ENCODE measurements at places on chromosomes 1 and 21. TPM values are rescaled to one million over a fixed set of nuclear protein-coding genes. Genes with fewer than 3 reads are reported as not detected.

DNA sequence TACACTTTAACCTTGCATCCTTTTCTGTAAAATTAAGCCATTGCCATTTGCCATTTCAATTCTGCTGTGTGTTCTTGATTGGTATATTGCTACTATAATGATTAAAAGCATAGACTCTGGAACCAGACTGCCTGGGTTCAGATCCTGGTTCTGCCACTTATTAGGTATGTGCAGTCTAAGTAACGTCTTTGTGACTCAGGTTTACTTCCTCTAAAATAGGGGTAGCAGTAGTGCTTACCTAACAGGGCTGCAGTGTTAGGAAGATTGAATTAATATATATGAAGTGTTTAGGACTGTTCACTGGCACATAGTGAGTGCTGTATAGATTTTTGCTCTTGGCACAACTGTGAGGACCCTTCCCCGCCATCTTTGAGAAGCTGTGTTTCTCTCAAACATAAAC is 4.4 kb downstream of the CDC42 start:
- DNase-seq = no peak

PIGM gene
- total RNA-seq = 2.9 TPM

PCP4 gene
- total RNA-seq = not detected

GRCh38 chr21:37483776-37484175 is 117.2 kb downstream of the DYRK1A start:
- no peak for DNase-seq

- no peak for DNase-seq
Observed at GRCh38 chr1:53693339-53693738, 45.6 kb downstream of the GLIS1 start.

DNA sequence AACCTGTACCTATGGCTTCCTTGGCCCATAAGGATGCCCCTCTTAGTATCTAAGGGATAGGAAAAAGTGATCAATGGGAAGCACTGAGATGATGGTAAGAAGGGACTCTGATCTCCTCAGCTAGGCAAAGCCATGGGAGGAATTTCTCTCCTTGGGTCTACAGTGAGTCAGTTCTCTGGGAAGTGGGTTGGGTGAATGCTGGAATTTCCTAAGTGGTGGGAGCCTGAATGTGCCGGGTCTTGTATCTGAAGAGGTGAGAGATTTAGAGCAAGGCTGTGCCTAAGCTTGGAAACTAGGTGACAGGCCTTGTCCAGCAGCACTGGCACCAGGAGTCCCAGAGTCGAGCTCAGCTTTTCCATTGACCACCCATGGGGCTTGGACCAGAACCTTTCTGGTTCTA is 96.3 kb upstream of the SLC2A1 start:
- DNase-seq = no peak

GRCh38 chr1:117308311-117308916 is 58.8 kb upstream of the MAN1A2 start:
- no peak for DNase-seq

OBSCN gene
- 0.20 TPM for total RNA-seq

NLRP3 gene
- total RNA-seq = not detected

DNA sequence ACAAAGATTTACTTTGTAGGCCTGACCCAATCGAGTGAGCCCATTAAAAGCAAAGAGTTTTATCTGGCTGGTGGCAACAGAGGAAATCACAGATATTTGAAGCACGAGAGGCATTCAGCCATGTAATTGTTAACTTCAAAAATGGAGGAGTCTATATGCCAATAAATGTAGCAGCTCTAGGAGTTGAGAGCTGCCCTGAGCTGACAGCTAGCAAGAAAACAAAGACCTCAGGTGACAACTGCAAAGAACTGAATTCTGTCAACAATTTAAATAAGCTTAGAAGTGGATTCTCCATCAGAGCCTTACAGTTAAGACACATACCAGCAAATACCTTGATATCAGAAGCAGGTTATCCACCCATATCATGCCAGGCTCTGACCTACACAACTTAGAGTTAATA is 463.1 kb upstream of the NEGR1 start:
- no peak for DNase-seq

DNA sequence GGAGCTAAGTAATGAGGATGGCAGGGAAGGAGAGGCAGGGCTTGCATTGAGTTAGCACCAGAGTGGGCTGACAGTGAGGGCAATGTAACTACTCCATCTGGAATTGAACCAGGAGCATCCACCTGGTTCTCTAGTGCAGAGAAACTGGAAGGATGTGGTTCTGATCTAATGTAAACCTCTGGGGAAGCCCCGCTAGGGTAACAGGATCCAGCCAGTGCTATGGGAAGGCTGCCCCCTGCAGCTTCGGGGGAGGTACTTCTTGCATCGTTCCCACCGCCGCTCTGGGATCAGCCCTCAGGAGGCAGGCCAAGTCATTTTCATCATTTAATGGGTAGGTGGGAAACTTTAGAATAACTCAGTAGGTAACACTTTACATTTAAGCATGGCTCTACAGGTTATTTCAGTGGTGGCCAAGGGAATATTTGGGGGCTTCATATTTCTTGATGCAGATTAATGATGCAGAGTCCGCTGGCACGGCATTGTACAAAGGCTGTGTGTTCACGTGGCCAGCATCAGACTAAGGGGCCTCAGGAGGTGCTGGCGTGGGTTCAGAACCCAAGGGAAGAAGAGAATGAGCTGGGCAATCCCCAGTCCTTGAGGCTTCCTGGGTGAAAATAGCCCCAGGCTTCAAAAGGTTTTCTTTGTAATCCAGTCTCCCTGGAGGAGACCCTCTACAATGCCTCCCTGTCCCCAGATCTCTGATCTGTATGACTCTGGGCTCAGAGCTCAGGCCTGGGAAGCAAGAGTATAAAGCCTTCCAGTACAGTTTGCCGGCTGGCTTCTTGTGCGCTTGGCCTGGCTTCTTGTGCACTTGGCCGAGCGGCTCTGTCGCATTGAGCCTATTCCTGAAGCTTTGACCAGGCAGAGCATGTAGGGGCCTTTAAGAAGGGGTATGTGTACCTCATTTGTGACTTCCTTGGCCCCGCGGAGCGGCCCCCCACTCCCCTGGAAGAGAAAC is 26.4 kb upstream of the KAZN start:
- DNase-seq = no peak

RBP7 gene
- 2.0 TPM for total RNA-seq

GRCh38 chr1:208054911-208055379 is 144.0 kb upstream of the CD34 start:
- DNase-seq = no peak

- no peak for DNase-seq
Observed at GRCh38 chr1:225426395-225427234, 1.2 kb downstream of the LBR start.

DNA sequence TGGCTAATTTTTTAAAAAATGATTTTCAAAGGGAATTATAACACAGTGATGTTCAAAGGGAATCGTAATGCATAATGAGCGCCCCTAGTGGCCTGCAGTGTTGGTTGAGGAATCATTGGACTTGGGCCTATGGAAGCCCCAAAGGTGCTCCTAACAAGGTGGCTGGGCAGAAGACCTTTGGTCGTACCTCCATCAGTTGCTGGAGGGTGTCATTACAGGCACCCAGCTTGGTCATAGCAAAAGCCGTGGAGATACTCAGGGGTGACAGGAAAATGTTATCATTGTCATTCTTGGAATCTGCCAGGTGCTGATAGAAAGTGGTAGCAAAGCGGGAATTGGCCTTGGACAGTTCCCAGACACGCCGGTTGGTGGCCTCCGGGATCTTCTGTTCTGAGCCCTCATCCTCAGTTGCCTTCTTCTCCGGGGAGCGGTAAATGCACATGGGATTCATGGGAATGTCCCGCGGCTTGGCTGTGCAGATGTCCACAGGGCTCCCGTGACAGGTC is 2.7 kb downstream of the SERPINC1 start:
- peak; percentile 44 for DNase-seq

GRCh38 chr1:109640285-109640865 is 15.5 kb upstream of the GSTM4 start:
- DNase-seq = peak; percentile 52

SELP gene
- not detected for total RNA-seq

DNA sequence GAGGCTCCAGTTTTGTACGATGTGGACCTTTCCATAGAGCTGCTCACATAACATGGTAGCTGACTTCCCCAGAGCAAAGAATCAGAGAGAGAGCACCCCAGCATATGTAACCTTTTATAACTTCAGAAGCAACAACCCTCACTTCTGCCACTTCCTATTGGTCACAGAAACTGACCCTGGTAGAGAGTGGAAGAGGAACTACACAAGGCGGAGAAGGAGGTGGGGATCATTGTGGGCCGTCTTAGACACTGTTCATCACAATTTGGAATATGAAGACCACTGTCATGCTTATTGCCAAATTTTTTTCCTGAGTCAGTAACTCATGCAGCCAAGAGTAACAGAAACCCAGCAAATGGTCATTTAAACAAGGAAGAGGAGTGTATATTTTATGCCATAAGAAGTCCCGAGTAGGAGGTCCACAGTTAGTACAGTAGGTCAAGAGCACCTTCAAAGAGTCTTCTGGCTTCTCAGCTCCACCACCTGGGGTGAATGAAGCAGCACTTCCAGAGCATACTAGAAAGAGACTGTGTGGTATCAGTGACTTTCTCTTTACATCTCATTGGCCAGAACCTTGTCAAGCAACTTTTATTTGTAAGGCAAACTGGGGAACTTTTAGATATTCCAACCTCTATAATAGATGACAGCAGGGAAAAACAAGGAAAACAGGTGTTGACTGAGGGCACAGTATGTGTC is 71.8 kb downstream of the ODF2L start:
- no peak for DNase-seq

RHEX gene
- total RNA-seq = 1.6 TPM

PTGFR gene
- not detected for total RNA-seq

NBPF6 gene
- total RNA-seq = not detected

ATG4C gene
- total RNA-seq = 11.2 TPM

DNA sequence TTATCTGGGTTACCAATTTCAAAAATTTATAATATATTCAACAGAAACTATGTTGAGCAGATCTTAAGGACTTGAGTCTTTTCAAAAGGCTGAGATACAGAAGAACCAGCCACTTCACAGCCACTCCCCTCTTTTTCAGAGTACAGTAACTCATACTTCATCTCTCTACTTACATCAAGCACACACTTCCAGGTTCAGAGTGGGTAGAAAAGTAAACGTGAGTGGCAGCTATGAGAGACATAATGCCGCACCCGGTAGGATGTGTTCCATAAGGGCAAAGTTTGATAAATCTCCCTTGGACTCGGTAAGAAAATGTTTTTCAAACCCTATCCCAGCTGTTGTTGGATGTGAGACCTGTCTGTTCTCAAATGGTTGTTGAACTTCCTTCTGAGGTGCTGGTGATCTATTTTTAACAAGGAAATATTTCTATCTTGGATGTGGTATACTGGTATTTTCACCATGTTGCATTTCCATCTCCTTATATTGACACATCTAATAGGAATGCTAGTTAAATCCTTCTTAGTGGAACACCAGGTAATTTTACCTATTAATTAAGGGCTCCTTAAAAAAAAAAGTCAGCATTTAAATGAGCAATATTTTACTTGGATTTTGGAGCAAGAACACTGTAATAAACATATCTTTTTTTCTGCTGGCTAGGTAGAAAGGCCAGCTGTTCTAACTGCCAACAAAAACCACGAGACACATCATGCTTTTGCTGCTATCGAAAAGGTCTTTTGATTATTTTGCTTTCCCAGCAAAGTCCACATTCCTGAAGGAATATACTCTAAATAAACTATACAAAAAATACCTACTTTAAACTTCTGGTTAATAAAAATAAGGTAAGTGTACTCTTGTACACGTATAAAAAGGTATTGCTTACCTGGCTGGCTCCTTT is 28.2 kb downstream of the CNN3 start:
- no peak for DNase-seq

GRCh38 chr1:31802190-31803150 is 13.4 kb downstream of the SPOCD1 start:
- no peak for DNase-seq

LCE3E gene
- total RNA-seq = not detected

KRTAP19-3 gene
- total RNA-seq = not detected

DNA sequence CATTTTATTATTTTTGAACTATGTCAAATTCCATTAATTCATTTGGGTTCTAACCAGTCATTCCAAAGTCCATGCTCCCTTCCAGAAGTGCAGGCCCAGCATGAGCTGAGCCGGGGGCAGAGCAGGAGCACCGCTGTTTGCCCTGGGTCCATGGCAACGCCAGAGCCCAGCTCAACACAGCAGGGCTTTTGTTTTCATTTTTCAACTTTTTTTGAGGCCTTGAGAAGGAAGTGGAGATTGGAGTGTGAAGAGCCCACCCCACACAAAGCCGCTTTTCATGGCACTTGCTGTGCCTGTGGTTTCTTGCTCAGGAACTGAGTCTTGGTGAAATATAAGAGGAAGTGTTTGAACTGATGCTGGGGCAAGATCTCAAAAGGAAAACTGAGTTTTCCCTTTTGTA is 13.2 kb upstream of the PRMT2 start:
- peak; percentile 94 for DNase-seq

- DNase-seq = no peak
Observed at GRCh38 chr1:70866542-70867264, 180.9 kb downstream of the PTGER3 start.

GRCh38 chr21:28607545-28607944 is 385.1 kb downstream of the LTN1 start:
- no peak for DNase-seq

GRCh38 chr1:21050031-21050430 is 126.7 kb downstream of the EIF4G3 start:
- no peak for DNase-seq

- no peak for DNase-seq
Observed at GRCh38 chr1:51330331-51331201, at the start of gene TTC39A. Gene TTC39A (minus strand): TSS chr1:51330562. CDS start chr1:51330477, 85 bp downstream.

ACTL8 gene
- total RNA-seq = 0.64 TPM

- no peak for DNase-seq
Observed at GRCh38 chr1:209642816-209643215, 9.4 kb downstream of the LAMB3 start.

GRCh38 chr1:200894712-200895442 is at the start of gene INAVA:
Gene INAVA (plus strand): TSS chr1:200894900. CDS start chr1:200898401, 3,501 bp downstream.
- DNase-seq = no peak

COA7 gene
- total RNA-seq = 30.4 TPM

TCEA3 gene
- 84.6 TPM for total RNA-seq

BRDT gene
- not detected for total RNA-seq

PTGER3 gene
- not detected for total RNA-seq

DNA sequence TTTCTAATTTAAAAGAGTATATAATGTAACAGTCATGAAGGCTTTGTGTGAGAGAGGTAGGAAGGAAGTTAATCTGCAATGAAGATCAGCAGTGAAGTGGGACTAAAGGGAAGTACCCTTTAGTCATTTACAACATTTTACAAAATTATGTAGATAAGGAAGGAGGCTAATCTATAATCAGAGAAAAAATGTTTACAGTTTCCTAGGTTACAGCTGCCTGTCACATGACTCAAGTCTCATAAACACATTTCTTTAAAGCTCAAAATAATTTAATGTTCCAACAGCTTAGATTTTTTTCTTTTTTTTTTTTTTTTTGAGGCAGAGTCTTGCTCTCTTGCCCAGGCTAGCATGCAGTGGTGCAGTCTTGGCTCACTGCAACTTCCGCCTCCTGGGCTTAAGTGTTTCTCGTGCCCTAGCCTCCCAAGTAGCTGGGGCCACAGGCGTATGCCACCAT is 26.2 kb upstream of the CAP1 start:
- DNase-seq = no peak

Data from HepG2 (cell line).